GM20000 (cell line): ENCODE measurements at places on chromosomes 11 and 22.

DNA sequence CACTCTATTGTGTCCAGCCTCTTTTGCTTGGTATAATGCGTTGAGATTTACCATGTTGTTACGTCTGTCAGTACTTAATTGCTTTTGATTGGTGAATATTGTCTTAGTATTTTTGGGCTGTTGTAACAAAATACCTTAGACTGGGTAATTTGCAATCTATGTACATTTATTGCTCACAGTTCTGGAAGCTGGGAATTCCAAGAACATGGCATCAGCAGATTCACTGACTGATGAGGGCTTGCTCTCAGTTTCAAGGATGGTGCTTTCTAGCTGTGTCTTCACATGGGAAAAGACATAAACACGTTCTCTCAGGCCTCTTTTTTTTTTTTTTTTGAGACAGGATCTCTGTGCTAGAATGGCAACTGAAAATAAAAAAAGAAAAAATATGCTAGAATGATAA lies 46.7 kb upstream of the INCENP start:
- DNase-seq, result no peak

DNA sequence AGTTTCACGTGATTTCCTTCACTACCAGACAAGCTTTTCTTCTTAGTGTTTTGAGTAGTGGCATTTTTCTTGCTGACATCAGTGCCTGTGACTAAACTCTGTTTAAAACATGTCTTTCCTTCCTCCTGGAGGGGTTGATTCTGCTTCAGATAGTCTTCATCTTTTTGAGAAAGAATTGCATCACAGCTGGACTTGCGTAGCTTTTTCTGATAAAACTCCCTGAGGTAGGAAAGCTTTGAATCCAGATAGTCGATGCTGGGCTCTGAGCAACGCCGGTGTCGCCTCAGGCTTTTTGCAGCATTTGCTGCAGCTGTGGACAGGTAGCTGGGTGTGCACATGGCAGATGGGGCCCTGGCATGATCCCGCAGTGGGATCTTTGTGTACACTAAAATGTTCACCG lies 131.7 kb downstream of the ARHGAP20 start:
- DNase-seq, result no peak

DNA sequence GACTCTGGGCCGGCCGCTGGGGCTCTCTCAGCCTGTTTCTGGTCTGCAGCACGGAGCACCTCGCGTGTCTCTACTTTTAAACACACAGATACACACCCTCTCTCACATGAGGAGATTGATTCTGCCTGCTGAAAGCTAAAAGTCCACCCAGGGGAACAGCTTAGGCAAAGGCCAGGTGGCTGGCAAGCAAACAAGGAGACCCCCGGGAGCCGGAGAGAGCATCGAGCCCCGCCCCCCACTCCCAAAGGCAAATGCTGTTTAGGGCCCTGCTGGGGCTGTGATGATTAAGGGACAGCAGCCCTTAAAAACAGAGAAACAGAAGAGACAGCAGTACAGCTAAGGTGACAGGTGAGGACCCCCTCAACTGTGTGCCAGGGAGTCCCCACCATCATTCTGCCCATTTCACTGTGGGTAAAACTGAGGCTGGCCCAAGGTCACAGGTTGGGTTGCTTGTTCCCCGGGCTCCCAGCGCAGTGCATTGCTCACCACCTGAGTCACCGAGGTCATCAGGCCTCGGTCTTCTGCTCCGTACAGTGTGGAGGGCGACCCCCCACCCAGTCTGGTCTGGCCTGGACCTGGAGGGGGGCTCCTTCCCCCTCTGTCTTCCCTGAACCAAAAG lies 6.8 kb downstream of the CABP7 start:
- DNase-seq, result no peak

GRCh38 chr11:94046796-94047195 lies 25.6 kb downstream of the HEPHL1 start:
- no peak for DNase-seq

DNA sequence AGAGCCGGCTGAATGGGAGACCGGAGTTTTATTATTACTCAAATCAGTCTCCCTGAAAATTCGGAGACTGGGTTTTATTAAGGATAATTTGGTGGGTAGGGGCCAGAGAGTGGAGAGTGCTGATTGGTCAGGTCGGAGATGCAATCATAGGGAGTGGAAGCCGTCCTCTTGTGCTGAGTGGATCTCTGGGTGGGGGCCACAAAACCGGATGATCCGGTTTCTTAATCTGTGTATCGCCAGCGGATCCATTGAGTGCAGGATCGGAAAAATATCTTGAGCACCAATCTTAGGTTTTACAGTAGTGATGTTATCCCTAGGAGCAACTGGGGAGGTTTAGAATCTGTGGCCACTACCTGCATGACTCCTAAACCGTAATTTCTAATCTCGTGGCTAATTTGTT lies 886 bp upstream of the NIPSNAP1 start:
- no peak for DNase-seq

GRCh38 chr11:78725200-78725599 lies 150.5 kb upstream of the NARS2 start:
- DNase-seq, result no peak

DNA sequence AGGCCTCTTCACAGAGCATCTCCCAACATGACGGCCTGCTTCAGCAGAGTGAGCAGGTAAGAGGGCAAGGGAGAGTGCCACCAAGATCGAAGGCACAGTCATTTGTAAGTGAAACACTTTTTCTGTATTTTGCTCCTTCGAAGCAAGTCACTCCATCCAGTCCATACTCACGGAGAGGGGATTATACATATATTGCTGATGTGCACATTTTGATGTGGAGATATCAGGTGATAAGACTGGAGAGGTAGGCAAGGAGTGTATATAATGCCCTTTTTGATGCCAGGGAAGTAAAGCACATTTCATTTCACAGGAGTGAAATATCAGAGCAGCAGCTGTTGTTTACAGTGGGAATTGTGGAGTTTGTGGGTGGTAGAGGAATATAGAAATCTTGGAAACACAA lies 11.2 kb downstream of the PTS start:
- DNase-seq, result no peak

DNA sequence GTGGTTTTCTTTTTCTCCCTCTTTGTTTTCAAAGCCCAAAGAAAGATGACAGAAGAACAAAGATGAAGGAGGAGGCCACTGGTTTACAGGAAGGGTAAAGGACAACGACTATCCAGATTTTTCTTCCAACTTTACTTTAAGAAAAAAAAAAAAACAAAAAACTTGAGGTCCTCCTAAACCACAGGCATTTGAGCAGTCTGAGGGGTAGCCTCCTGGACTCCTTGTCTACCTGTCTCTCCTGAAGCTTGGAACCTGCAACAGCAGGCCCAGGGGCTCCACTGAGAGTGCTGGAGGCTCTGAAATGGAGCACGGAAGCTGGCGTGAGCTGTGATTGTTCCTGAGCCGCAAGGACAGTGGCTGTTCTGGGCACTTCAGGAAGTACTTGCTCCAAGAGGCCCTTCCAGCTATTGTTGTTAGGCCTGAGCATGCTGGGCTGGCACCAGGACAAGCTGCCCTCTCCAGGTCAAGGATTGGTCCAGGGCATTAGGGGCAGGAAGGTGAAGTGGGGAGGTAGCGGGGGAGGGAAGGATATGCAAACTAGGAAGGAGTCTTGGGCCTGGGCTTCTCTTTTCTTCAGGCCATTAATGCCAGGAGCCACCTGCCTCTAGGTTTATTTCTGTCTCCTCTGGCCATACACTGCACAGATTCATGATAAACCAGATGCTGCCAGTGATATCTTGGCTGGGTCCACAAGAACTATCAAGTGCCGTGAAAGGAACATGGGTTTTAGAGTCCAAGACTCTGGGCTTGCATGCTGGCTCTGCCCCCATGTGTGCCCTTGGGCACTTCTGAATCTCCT lies 147.3 kb downstream of the CCDC34 start:
- DNase-seq, result no peak

DNA sequence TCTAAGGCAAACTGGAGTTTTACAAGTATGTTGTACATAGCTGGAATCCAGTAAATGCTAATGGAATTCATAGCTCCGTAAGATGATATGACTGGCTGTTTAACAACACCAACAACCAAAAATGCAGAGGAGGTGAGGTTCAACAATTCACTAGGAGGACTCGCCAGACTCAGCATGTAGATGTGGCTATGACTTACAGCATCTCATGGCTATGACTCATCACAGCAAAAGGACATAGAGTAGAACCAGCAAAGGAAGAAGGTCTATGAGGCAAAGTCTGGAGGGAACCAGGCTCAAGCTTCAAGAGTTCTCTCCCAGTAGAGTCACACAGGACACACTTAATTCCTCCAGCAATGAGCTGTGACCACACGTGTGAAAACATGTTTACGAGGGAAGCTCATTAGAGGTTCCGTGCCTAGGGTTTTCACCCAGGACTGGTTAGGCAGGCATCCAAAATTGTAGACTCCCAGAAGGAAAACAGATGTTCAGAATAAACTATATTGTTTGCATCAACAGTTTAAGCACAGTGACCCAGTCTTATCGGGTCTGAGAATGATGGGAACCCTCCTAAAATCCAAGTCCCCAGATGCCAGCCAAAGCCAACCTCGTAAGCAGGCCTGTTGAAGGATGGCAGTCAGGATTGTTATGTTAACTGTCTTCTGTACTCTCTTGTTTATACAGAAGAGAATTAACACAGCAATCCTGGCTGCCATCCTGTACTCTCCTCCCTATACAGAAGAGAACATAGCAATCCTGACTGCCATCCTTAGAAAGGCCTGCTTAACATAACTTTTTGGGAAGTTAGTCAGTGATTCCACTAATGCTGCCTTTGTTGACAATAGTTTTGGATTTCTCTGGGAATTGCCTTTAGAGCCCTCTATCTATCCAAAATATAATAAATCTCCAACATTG lies 116.6 kb downstream of the LARGE1 start:
- no peak for DNase-seq

GRCh38 chr11:135043434-135043833 lies 631.4 kb upstream of the B3GAT1 start:
- no peak for DNase-seq

- DNase-seq, result no peak
These were observed 5.9 kb downstream of the NCAM1 start for GRCh38 chr11:112967082-112967481.

DNA sequence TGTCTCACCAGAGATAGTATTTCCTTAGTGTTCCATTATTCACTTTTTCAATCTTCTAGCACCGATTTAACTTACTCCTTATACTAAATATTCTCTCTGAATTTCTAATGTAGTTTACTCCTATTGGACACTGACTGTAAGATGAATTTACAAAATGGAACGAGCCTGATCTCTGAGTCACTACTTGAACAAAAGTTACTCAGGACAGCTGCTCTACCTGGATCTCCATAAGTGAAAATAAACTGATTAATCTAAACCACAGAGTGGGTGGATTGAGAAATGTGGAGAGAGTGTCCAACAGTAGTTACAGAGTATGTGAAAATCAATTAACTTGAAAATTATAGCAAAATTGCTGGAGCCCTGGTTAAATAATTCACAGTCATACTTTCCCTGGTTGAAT lies 141.7 kb upstream of the CHORDC1 start:
- DNase-seq, result no peak

- no peak for DNase-seq
These were observed 60.3 kb downstream of the AMBRA1 start for GRCh38 chr11:46533396-46534100.

DNA sequence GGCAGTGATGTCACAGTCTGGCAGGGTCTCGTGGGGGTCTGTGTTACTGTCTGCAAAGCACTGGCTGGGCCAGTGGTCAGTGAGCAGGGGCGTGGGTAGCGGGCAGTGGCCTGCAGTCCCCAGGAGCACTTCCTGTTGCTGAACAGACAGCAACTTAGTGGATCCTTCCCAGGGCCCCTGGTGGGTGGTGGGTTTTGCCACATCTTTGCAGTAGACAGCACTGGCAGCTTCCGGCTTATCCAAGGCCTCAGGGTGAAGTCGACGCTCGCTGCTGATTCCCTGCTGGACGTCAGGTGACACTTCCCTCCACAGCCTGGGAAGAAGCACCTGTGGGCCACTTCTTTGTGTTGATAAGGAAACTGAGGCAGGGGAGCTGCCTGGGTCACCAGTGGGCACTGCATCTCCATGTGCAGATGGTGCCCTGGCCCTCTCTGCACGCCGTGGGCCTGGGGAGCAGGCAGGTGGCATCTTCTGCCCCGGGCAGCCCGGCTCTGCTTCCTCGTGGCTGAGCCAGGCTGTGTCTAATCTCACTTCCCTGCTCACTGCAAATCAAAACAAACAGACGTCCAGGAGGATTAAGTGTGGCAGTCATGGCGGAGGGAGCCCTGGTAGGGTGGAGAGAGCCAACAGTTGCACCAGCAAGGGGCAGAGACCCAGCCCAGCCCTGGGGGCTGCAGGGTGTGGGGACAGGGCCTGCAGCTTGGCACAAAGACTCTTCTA lies 79.8 kb downstream of the KCNQ1 start:
- no peak for DNase-seq

DNA sequence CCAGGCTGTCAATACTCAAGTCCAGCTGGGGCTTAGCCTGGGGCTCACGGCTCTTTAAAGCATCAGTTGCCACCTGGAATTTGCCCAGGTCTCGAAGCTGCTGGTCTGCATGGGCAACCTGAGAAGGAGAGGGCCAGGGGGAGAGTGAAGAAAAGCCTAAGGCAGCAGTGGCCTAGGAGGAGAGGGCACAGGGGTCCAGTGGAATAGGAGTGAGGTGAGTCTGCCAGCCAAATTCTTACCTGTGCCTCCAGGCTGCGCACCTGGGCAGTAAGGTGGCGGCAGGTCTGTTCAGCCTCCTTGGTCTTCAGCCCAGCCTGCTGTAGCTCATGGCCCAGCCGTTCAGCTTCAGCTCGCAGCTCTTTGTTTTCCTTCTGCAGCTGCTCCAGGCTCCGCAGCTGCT lies 10.0 kb downstream of the IL18BP start:
- DNase-seq, result no peak

DNA sequence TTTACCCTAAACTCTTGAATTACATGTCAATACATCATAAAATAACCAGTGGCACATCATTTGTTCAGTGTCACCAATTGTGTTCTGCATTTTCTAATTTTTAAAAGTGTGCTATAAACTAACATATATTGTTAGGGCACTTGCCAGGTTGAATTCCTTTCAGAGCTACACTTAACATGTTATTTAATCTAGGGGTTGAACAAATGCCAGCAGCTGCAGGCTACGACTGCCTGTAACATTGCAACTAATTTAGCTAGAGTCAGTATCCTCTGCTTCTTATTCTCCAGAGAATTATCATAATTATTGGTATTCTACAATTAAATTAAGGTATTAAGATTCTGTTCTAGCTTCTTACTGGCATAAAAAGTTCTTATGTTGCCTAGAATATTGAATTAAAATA lies 46.4 kb upstream of the ARHGAP42 start:
- no peak for DNase-seq

DNA sequence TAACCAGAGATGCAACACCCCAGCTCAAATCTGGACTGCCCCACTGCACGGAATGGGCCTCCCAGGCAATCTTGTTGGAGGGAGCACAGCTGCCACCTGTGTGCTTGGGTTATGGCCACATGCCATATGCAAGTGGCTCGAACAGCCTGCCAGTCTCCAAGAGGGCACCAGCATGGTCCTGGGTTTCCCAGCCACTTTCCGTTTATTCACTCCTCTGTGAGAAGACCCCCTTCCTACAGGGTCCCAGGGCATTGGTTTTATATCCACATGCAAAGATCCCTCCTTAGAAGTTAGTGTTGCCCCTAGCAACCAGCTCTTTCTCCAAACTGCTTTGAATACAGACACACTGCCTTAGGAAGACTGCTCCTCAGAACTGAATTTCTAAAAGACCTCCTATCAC lies 487.8 kb downstream of the BUD13 start:
- DNase-seq, result no peak

GRCh38 chr11:70725739-70726138 lies 327.4 kb downstream of the CTTN start:
- no peak for DNase-seq

- no peak for DNase-seq
These were observed 739 bp upstream of the C1QTNF5 start for GRCh38 chr11:119341222-119342022.
